ENCODE measurements at places on chromosomes 3 and 15. TPM values are rescaled to one million over a fixed set of nuclear protein-coding genes. Genes with fewer than 3 reads are reported as not detected.

Gene SLC22A13
- not detected for total RNA-seq

DNA sequence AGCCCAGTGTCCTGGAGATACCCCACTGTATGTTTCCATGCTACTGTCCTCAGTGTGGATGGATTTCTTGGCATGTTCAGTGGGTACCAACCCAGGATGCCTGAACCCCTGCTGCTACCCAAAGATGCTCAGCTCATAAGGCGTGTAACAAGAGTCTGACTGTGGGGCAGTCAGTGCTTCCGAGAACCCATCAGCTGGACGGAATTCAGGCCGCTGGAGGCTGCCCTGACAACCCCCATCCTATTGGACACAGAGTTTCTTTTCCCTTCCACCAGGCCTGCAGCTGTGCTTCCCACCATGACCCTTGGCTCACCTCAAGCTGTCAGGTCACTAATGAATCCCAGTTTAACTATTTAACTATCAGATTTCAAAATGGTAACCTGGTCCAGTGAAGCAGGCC is 224.1 kb upstream of the FEZF2 start:
- DNase-seq: no peak

GRCh38 chr15:75431682-75432081 is 19.8 kb downstream of the SIN3A start:
- no peak for DNase-seq

Gene PP2D1
- total RNA-seq: not detected

DNA sequence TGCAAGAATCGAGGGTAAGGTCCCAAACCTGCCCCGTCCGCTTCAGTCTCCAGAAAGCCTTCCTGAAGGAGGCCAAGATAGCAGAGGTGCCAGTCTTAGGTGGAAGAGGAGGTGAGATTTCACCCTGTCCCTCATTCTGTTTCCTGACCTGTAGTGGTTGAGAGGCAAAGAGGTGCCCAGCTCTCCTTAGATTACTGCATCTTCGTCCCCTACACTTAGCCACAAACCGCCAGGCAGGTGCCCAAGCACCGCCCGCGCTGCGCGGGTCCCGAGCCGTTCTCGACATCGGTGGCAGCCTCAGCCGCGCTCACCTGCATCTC is 23.8 kb upstream of the POLG start:
- DNase-seq: no peak

Gene GHSR
- not detected for total RNA-seq

- no peak for DNase-seq
Measured at GRCh38 chr15:101805605-101806345, 2.5 kb downstream of the OR4F6 start.

DNA sequence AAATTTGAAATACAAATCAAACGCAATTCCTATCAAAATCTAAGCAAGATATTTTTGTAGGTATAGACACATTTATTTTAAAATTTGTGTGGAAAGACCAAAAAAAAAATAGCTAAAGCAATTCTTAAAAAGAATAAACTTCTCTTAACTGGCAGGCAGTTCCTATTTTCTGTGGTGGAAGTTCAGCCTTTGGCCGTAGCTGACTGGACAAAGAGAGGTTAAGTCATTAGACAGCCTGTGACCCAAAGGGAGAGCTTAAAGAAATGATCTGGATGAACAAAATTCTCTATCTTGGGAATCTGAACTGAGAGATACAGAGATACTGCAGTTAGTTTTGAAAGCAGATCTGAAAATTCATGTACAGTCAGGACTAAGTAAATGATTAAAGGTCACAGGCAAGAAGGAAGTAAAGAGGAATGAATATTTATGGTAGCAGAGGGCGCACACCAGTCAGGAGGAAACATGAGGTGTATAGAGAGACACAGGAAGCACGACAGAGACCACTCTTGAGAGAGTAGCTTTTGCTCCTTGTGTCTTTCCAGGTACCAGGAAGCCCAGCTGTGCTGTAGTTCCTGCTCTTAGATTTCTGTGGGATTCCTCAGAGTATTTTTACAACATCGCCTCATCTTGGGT is 57.5 kb downstream of the TPRG1 start:
- no peak for DNase-seq

Gene TFDP2
- total RNA-seq: 66.5 TPM

- no peak for DNase-seq
Measured at GRCh38 chr15:55327387-55327786, 8.4 kb downstream of the PIGB start.

DNA sequence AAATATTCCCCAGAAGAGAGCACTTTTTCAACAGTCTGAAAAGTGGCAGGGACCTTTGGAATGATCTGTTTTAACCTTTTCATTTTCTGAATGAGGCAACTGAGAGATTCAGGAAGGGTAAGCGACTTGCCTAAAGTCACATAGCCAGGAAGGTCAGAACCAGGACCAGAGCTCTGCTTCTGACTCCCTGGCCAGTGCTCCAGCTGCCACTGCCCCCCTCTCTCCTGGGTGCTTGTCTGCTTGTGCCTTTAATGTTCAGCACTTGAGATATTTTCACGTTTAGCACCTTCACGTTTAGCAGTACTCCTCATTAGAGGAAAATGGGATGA is 68.3 kb downstream of the SMAD3 start:
- no peak for DNase-seq

GRCh38 chr3:141421639-141422319 is 53.5 kb downstream of the ZBTB38 start:
- DNase-seq: no peak

- no peak for DNase-seq
Measured at GRCh38 chr15:35256141-35256540, 171.0 kb upstream of the NANOGP8 start.

DNA sequence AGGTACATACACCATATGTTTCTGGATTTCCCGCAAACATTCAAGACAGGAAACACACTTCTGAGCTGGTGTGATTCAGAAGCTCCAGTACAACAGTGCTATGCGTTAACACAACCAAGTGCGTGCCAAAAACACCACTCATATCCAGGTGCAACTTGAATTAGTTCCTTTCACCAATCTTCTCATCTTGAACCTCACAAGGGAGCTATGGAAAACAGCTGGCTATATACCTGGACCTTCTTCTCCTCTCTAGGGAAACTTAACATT is 31.3 kb downstream of the SUSD5 start:
- no peak for DNase-seq

Gene NR1I2
- total RNA-seq: not detected

- DNase-seq: no peak
Measured at GRCh38 chr3:52891164-52891563, 6.2 kb downstream of the STIMATE start.

Gene ALS2CL
- 0.39 TPM for total RNA-seq

DNA sequence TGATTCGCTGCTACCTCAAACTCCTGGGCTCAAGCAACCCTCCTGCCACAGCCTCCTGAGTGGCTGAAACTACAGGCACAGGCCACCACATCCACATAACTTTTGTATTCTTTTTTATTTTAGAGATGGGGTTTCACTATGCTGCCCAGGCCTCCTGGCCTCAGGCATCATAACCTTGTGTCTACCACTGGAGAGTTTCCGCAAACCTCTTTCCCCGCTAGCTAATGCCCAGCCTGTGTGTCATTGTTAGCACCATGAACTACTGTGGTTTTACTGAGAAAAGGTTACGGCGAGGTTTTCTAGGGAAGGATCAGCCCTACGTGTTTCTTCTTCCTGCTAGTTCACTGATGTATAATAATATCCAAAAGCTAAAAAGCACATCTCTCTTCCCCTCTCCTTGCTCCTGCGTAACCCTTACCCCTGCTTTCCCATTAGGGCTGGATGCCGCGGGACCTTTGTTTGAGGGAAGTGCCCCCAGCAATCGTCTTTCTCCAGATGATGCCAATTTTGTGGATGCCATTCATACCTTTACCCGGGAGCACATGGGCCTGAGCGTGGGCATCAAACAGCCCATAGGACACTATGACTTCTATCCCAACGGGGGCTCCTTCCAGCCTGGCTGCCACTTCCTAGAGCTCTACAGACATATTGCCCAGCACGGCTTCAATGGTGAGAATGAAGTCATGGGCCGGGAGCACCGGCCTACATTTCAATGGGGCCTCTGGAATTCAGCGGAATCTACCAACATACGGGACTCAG is 113.7 kb downstream of the LIPC start:
- no peak for DNase-seq

DNA sequence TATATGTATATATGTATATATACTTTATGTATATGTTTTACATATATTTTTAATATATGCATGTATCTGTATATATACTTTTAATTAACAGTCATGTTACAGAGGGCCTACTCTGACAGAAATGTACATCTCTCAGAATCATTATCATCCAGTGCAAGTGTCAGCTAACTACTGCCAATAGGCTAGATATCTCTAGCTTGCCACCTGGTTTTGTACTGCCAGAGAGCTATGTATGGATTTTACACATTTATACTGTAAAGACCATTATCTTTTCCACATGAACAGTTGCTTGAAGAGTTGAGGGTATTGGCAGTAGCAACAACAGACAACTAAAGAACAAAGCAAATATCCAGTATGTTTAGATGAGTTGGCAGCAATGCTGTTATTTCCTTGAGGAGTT is 99.7 kb upstream of the VGLL3 start:
- DNase-seq: no peak

Gene SLC12A1
- not detected for total RNA-seq

DNA sequence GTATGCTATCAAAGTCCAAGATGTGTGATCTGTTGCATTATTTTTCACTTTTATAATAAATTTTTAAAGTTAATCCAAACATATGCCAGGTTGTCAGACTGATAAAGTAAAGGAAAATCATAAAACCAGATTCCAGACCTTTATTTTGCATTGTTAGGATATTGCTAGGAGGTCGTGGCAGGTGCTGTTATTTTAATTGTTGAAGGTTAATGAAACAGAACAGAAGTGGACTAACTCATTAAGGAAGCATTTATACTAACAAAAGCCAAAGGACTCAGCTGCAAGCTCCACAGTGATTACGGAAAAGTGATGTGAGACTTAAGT is 63.1 kb downstream of the DCLK3 start:
- no peak for DNase-seq

GRCh38 chr15:82928711-82929110 is 23.8 kb downstream of the HOMER2 start:
- no peak for DNase-seq

- no peak for DNase-seq
Measured at GRCh38 chr3:72571638-72572114, 276.6 kb downstream of the SHQ1 start.

- no peak for DNase-seq
Measured at GRCh38 chr15:58678683-58679082, 70.8 kb downstream of the ADAM10 start.

Gene TEX55
- total RNA-seq: not detected

- DNase-seq: no peak
Measured at GRCh38 chr3:29138171-29138570, 142.7 kb upstream of the RBMS3 start.

- DNase-seq: no peak
Measured at GRCh38 chr3:160090653-160091052, 102.0 kb downstream of the IL12A start.

Gene IGF2BP2
- total RNA-seq: 17.7 TPM

Measured in H4 (cell line).